Osteocyte (in vitro differentiated cells): ENCODE measurements at places on chromosomes 2 and 18.

- H3K4me1 ChIP-seq = peaks cover 35% of the 10 kb centered on the region
- no peak overlapping the region for H3K4me3 ChIP-seq
- peak overlapping the region; percentile 20 for H3K27ac ChIP-seq
- no peak for DNase-seq
- no peaks in the 10 kb centered on the region for H3K36me3 ChIP-seq
Observed at GRCh38 chr18:28040716-28041115, 136.2 kb downstream of the CDH2 start.

GRCh38 chr18:48979944-48980890 is 29.5 kb upstream of the SMAD7 start:
- H3K4me1 ChIP-seq = peaks cover 32% of the 10 kb centered on the region
- no peak for DNase-seq
- no peaks in the 10 kb centered on the region for H3K36me3 ChIP-seq
- no peak overlapping the region for H3K4me3 ChIP-seq
- H3K27me3 ChIP-seq = no peaks in the 10 kb centered on the region

DNA sequence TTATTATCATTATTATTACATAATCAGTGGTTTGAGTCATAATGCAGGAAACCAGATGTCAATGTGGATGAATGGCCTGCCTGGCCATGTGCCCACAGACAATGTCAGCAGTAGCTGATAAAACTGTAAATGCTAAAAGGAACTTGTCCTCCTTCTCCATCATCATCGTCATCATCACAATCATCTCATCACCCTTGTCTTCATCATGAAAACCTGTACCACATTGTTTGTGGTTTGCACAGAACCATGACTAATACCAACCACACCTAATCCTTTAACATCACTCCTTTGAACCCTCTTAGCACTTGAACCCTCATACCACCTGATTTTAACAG is 96.0 kb downstream of the HNMT start:
- no peak overlapping the region for H3K4me3 ChIP-seq
- H3K27me3 ChIP-seq = peaks cover 5% of the 10 kb centered on the region
- H3K36me3 ChIP-seq = no peaks in the 10 kb centered on the region

GRCh38 chr2:239212929-239213642 is 187.7 kb downstream of the HDAC4 start:
- H3K4me3 ChIP-seq = no peak overlapping the region
- H3K27ac ChIP-seq = no peak overlapping the region
- H3K27me3 ChIP-seq = no peaks in the 10 kb centered on the region
- peaks cover 3% of the 10 kb centered on the region for H3K4me1 ChIP-seq

DNA sequence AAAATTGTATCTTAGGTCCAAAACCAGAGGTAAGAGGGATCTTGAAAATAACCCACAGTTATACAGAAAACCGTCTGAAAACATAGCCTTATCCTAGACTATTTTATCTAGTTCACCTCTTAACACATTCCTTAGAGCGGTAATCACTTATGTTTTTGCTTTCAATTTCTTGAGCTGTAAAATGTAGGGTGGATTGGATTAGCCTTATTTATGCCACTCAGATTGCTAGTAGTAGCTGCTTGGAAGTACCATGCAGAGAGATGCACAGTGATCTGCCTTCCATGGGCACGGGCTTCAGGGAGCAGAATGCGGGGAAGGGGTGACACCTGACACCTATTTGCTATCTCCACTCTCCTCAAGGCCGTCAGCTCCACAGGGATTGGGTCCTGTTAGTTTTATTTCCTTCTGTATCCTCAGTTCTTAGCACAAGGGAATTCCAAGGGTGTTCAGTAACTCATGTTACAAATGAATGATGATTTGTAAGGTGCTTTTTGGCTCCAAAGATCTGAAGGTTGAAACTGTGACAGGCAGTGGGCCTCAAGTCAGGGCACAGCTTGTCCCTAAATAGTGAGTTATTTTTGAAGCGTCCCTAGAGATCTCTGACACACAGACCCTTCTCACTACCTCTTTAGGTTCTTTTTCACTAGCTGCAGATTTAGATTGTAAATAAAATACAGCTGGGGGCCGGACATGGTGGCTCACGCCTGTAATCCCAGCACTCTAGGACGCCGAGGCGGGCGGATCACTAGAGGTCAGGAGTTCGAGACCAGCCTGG is 64.0 kb upstream of the PMAIP1 start:
- no peak for DNase-seq
- peaks cover 50% of the 10 kb centered on the region for H3K27me3 ChIP-seq
- peaks cover 6% of the 10 kb centered on the region for H3K4me1 ChIP-seq
- no peak overlapping the region for H3K4me3 ChIP-seq
- no peaks in the 10 kb centered on the region for H3K36me3 ChIP-seq

GRCh38 chr18:24600076-24600654 is 139.7 kb downstream of the HRH4 start:
- no peaks in the 10 kb centered on the region for H3K4me1 ChIP-seq
- H3K36me3 ChIP-seq = no peaks in the 10 kb centered on the region
- H3K27ac ChIP-seq = no peak overlapping the region
- H3K27me3 ChIP-seq = peaks cover 42% of the 10 kb centered on the region

- H3K4me1 ChIP-seq = peaks cover 73% of the 10 kb centered on the region
- no peak for DNase-seq
Observed at GRCh38 chr2:37798315-37799005, 126.6 kb upstream of the RMDN2 start.
